Left ventricle myocardium inferior (tissue), 1 donor: ENCODE measurements at places on chromosomes 12 and 14. TPM values are rescaled to one million over a fixed set of nuclear protein-coding genes. Genes with fewer than 3 reads are reported as not detected.

The FLVCR2 gene
- 3.2 TPM for total RNA-seq

The MEG3 gene
- 17.5 TPM for total RNA-seq

DNA sequence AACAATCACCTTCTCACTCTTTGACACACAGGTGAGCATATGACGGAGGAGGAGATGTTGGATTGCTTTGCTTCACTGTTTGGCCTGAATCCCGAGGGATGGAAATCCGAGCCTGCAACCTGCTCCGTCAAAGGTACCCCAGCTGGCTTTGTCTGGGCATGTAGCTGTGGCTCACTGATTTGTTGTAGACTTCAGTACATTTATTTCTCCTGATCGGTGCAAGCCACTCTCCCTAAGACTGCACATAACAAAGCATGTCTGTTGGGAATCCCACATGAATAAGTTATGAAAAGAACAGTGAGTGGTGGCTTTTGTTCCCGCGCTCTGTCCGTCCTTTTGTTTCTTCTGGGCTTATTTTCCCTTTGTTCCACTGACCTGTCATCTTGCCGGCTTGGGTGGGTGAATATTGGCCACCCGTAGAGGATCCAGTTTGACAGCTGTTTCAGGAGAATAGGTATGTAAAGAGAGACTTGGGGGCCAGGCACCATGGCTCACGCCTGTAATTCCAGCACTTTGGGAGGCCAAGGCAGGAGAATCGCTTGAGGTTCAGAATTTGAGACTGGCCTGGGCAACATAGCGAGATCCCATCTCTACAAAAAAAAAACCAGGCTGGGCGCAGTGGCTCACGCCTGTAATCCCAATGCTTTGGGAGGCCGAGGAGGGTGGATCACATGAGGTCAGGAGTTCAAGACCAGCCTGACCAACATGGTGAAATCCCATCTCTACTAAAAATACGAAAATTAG is 20.0 kb upstream of the BCL7A start:
- no peaks in the 10 kb centered on the region for H3K27me3 ChIP-seq
- H3K36me3 ChIP-seq = no peaks in the 10 kb centered on the region
- H3K4me1 ChIP-seq = peaks cover 29% of the 10 kb centered on the region
- no peak for DNase-seq
- no peak overlapping the region for H3K27ac ChIP-seq

DNA sequence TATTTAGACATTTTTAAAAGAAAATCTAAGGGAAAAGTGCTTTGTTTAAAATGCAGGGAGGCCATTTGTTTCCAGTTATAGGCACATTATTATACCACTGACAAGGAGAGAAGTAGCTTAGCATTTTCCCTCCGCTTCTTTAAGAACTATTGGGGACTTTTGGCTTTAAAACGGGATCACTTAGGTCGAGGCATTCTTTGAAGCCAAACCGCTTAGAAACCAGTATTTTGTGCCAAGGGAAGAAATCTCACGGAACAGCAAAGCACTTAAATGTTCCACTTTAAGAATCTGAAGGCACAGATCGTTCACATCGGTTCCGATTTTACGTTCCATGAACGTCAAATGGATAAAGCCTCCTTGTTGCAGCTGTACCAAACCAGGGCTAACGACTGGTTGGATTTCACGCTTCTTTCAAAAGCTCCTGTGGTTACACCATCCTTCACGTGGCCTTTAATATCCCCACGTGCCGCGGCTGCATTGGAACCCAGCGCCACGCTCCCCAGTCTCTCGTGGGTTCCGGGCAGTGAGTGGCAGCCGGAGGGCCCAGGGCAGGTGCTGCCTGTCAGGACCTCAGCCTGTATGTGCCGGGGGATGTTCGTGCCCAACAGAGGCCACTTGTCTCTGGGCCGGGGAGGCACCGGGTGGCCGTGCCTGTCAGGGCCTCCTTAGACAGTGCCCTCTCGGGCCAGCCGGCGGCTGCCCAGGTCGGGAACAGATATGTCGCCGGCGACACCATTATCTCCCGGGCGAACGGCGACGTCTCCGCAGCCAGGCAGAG is 195.4 kb downstream of the KIF26A start:
- no peak overlapping the region for H3K4me3 ChIP-seq
- no peaks in the 10 kb centered on the region for H3K36me3 ChIP-seq
- no peaks in the 10 kb centered on the region for H3K4me1 ChIP-seq
- peaks cover 45% of the 10 kb centered on the region for H3K27me3 ChIP-seq
- DNase-seq = no peak
- H3K27ac ChIP-seq = no peak overlapping the region

GRCh38 chr14:72124171-72124570 is 191.9 kb downstream of the RGS6 start:
- no peak overlapping the region for H3K27ac ChIP-seq
- H3K4me1 ChIP-seq = peaks cover 4% of the 10 kb centered on the region
- DNase-seq = no peak
- H3K4me3 ChIP-seq = no peak overlapping the region
- no peaks in the 10 kb centered on the region for H3K36me3 ChIP-seq
- H3K27me3 ChIP-seq = no peaks in the 10 kb centered on the region

GRCh38 chr14:59828276-59828675 is 42.3 kb downstream of the RTN1 start:
- no peak overlapping the region for H3K27ac ChIP-seq
- H3K4me3 ChIP-seq = no peak overlapping the region
- no peaks in the 10 kb centered on the region for H3K4me1 ChIP-seq
- DNase-seq = no peak
- no peaks in the 10 kb centered on the region for H3K27me3 ChIP-seq

- no peaks in the 10 kb centered on the region for H3K27me3 ChIP-seq
- H3K4me1 ChIP-seq = no peaks in the 10 kb centered on the region
- H3K4me3 ChIP-seq = no peak overlapping the region
- peak overlapping the region; percentile 33 for H3K27ac ChIP-seq
- DNase-seq = no peak
These were observed 1122.4 kb upstream of the USP15 start for GRCh38 chr12:61137677-61138414.

DNA sequence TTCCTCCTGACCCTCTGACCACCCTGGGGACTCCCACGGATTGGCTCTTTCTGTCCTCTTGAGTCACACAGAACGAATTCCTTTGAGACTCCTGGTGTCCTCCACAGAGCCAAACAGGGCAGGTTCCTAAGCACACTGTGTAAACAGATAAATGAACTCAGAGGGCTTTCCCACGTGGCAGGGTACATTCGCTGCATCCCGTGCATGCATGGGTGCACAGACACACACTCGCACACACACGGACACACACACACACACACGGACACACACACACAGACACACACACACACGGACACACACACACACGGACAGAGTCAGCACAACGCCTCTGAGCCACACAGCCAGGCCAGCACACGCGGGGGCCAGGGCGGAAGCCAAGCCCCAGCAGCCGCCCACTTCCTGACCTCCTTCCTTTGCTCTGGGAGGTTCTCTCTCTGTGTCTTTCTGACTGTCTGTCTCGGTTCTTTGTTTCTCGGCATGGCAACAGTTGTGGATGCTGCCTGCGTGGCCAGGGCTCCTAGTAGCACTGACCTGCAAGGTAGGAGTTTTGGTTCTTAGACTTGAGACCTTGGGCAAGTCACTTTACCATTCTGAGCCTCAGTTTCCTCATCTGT is 706 bp downstream of the CRACR2A start:
- no peaks in the 10 kb centered on the region for H3K36me3 ChIP-seq
- peak overlapping the region; percentile 87 for H3K27ac ChIP-seq
- peak overlapping the region; percentile 71 for H3K4me3 ChIP-seq
- peaks cover 43% of the 10 kb centered on the region for H3K4me1 ChIP-seq
- DNase-seq = peak; percentile 61

The VCPKMT gene
- total RNA-seq = 4.1 TPM

GRCh38 chr14:21382886-21383847 is 652 bp downstream of the SUPT16H start:
- peaks cover 17% of the 10 kb centered on the region for H3K36me3 ChIP-seq
- no peaks in the 10 kb centered on the region for H3K27me3 ChIP-seq
- peaks cover 52% of the 10 kb centered on the region for H3K4me1 ChIP-seq
- H3K4me3 ChIP-seq = peak overlapping the region; percentile 92

DNA sequence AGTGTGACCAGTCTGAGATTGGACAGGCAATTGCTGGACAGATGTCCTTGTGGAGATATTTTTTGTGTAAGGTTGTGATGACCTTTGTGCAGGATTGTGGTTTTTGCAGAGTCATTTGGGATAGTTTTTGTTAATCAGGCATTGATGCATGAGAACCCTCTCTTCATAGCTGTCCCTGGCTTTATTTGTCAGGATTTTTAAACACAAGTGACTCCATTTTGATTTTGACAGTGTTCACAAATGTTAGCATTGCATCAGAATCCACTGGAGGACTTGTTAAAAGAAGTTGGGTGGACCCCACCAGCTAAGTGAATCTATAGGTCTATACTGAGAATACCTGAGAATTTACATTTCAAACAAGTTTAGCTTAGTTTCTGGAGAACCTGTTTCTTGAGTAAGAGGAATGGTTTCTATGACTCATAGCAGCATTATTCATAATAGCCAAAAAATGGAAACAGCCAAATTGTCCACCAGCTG is 11.8 kb downstream of the FNTB start:
- no peak overlapping the region for H3K27ac ChIP-seq
- H3K36me3 ChIP-seq = no peaks in the 10 kb centered on the region
- no peaks in the 10 kb centered on the region for H3K27me3 ChIP-seq
- peaks cover 17% of the 10 kb centered on the region for H3K4me1 ChIP-seq
- no peak overlapping the region for H3K4me3 ChIP-seq

DNA sequence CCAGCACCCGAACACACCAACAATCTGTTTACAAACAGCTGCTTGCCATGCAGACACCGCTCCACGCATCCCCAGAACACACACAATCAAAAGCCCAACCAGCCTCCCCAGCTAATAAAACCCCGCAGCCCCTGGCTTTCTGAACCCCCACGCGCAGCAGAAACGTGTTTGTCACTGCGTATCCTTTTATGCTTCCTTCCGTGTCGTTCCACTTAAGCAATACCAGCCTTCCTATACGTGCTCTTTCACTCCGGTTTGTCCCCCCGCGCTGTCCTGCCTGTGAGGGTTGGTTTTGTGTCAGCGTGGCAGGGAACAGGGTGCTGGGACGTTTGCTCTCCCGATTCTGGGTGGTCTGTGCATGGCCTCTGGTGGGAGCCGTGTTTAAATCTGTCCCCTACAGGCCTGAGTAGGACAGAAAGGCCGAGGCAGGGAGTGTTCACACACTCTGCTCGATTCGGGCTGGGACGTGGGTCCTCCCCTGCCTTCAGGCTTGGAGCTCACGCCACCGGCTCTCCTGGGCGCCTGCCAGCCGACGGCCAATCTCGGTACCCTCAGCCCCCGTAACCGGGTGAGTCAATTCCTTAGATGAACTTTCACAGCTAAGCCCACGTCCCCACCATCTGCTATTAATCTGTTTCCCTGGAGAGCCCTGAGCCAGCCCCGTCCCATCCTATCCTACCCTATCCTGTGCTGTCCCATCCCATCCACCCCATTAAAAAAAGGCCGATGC is 60.0 kb downstream of the NOC4L start:
- no peaks in the 10 kb centered on the region for H3K36me3 ChIP-seq
- H3K4me1 ChIP-seq = peaks cover 8% of the 10 kb centered on the region
- no peak overlapping the region for H3K4me3 ChIP-seq
- DNase-seq = no peak
- H3K27me3 ChIP-seq = peaks cover 93% of the 10 kb centered on the region
- H3K27ac ChIP-seq = no peak overlapping the region

The SLCO1B1 gene
- not detected for total RNA-seq
